GM04503 (cell line): ENCODE measurements at places on chromosomes 4 and X.
A peak's percentile ranks its signal among the peaks of the same experiment; 100 is the strongest.

GRCh38 chrX:8813036-8813435 is 11.9 kb upstream of the FAM9A start:
- no peak for DNase-seq

DNA sequence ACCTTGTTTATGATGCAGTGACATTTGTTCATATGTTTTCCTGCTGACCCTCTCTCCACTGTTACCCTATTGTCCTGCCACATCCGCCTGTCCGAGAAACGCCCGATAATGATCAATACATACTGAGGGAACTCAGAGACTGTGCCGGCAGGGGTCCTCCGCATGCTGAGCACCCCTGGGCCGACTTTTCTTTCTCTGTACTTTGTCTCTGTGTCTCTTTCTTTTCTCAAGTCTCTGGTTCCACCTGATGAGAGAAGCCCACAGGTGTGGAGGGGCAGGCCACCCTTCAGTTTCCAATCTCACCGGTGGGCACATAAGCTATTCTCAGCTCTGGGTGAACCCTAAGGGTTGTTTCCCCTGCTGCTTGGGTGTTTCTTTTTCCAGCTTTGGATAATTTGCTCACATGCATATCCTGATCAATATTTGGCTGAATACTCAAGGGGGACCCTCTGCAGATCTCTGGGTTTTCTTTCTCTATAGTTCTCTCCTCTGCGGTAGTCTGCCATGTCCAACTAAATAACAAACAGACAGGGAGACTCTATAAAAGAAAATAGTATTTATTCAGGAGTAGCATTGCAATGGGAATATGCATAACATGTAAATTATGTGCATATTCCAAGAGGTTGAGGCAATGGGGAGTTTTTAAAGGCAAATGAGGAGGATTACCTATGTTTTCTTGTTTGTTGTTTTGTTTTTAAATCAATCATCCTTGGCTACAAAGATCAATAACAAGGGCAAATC is 97.2 kb downstream of the CEP44 start:
- DNase-seq: no peak

DNA sequence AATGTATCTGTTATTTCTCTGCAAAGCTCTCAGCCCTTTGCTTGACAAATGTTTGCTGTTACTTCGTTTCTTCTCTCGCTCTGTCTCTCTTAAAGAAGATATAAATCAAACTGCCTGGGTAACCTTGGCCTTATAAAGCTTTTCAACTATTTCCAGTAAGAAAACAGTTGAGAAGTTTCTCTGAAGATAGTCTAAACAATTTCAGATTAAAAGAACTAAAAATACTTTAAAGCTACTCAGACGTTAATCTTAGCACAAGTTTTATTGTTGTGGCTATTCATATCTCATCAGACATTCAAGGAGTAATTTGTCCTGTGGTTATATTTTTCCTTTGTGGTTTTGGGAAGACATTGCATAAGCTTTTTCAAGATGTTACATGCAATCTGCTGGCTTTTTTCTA is 22.6 kb downstream of the HOPX start:
- DNase-seq: peak; percentile 25

GRCh38 chr4:106266201-106266600 is 49.8 kb downstream of the TBCK start:
- DNase-seq: peak; percentile 31
